ENCODE measurements at places on chromosomes 1 and 21.

DNA sequence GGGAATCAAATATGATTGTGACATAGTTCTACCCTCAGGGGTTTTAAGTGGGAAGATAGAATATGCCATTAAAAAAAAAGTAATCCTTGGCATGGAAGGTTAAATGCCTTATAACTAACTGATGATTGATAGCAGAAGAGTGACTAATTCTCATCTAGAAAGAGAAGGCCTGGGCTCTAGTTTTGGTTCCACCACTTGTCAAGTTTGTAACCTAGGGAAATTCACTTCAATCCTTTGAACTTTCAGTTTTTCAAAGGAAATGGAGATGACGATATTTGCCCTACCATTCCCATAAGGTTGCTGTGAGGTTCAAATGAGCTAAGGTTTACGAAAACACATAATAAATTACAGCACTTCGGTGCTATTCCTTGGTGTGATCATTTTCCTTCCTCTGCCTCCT, 88.5 kb downstream of the GPR88 start:
- DNase-seq = no peak

DNA sequence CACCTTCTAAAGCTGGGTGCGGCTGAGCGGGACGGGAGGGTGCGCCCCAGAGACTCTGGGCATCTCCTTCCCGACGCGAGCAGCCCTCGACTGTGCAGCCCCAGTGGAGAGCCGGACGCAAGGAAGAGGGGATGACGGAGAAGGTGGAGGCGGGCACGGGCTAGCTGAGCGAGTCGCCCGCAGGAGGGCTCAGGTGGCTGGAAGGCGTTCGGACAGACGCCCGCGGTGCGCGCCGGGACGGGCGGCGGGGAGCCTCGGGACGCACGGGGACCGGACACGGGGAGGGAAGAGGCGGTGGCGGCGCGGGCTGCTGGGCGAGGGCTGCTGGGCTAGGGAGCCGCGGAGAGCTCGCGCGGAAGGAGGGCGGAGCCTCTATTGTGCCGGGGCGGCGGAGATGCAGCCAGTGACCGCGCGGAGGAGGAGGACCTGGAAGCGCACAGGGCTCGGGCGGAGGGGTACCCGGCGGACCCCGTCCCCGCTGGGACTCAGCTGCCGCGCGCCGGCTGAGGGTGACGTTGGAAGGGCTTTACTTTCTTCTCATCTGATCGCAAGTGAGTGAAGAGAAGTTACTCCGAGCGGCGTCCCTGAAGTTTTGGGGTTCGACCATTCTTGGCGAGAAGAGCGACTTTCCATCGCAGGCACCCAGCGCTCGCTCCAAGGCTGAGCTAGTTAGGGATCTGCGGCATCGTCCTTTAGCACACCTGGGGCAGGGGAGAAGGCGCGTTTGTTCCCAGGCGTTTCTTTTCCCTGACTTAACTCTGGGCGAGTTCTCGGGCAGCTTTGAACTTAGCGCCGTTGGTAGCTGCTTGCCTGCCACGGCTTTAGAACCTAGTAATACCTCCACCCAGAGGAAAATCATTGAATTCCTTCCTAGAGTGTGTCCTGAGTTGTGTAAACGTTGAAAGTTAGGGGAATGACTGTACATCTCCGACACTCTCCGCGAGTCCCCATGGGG, at the start of gene OLFML2B:
OLFML2B (minus strand) TSS at position 323 of the 955 bp plus-strand sequence. CDS start 439 bp downstream, outside the sequence.
- DNase-seq = peak; percentile 9

- no peak for DNase-seq
Observed at GRCh38 chr1:203346060-203346768, 4.7 kb downstream of the FMOD start.

GRCh38 chr1:216913976-216914375, 190.7 kb upstream of the ESRRG start:
- DNase-seq = no peak

DNA sequence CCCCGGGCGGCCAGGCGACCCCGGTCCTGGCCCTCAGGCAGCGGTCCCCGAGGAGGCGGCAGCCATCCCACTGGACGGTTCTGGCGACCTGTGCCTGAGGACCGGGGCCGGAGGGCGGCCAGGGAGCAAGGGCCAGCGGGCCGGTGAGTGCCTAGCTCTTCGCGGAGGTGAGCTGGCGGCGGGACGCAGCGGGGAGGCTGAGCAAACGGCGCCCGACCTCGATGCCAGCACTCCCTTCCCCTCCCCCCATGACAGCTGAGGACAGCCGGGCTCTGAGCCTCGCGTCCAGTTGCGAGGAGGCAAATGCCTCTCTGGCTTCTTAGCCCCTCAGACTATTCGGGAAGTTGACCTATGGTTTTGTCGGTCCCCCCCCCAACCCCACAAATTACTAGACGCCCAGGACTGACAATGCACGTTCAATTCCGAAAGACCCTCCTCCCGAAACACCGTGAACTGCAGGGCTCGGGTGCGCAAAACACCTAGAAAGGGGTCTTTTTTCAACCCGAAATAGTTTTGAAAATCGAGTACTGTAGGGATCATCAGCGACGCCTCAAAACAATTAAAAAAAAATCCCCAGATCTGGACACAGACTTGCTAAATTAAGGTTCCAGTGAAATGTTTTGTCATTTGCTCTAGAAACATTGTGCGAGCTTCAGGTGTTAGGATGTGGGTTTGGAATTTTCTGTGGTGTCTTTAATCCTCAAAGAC, 8.3 kb downstream of the CDKN2C start:
- DNase-seq = no peak

DNA sequence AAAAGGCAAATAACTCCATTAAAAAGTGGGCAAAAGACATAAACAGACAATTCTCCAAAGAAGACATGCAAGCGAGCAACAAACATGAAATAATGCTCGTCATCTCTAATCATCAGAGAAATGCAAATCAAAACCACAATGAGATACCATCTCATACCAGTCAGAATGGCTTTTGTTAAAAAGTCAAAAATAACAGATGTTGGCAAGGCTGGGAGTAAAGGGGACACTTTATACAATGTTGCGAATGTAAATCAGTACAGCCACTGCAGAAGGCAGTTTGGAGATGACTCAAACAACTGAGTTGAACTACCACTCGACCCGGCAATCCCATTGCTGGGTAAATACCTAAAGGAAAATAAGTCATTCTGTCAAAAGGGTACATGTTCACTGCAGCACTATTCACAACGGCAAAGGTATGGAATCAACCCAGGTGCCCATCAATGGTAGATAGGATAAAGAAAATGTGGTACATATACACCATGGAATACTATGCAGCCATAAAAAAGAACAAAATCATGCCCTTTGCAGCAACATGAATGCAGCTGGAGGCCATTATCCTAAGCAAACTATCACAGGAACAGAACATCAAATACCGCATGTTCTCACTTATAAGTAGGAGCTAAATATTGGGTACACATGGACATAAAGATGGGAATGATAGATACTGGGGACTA, 25.9 kb downstream of the TSPAN2 start:
- DNase-seq = no peak

GRCh38 chr1:13781228-13781627, 81.2 kb downstream of the PRDM2 start:
- DNase-seq = no peak

- DNase-seq = no peak
Observed at GRCh38 chr1:176479971-176480370, 17.0 kb downstream of the PAPPA2 start.

GRCh38 chr1:81197591-81197990, 603.1 kb upstream of the ADGRL2 start:
- DNase-seq = no peak

GRCh38 chr1:75034376-75034775, 99.8 kb upstream of the LHX8 start:
- no peak for DNase-seq

DNA sequence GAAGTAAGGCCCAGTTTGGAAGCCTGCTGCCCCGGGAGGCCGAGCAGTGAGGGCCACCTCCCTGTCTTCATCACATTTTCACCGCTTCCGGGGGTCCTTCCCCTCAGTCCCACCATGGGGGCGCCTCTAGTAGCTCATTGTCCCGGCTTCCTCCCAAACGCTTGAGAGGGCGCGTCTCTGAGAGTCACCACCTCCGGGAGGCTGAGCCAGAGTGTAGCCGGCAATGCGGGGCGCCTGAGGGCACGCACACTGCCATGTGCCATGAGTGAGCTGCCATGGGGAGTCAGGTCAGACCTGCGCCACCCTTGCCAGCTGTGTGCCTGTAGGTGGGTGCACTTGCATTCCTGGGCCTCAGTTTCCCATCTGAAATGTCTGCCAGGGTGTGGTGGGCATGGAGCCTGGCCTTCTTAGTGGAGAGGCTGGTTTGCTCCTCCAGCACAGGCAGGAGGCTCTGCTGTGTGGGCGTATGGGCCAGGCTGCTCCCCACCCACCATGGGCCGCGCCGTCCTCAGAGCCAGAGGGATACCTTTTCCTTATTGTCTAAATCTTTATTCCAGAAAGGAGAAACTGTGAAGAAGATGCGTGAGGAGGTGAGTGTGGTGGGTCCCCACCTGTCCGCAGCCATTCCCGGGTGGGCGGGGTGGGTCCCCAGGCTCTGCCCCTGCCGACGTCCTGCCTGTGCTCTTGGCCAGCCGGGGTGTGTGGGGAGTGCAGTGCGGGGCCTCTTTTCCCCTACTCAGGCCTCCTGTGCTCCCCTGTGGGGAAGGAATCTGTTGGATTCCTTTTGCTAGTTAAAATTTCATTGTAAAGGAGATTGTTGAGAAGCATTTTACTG, 81.3 kb upstream of the COL6A1 start:
- DNase-seq = no peak

DNA sequence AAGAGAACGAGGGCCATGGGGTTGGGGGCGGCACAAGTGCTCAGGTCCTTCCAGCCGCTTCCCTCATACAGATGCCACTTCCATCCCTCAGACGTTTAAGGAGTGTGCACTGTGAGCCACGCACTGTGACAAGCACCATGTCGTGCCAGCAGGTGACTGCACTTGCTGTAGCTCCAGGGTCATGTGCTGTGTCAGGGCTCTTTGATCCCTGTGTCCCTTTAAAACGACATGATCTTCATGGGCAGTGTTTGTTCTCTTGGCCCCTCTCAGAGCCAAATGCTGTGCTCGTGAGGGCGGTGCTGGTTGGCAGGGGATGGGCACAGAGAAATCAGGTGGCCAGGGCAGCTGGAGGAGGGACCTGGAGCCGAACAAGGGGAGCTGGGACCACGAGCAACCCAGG, 19.9 kb downstream of the IL10RB start:
- no peak for DNase-seq

DNA sequence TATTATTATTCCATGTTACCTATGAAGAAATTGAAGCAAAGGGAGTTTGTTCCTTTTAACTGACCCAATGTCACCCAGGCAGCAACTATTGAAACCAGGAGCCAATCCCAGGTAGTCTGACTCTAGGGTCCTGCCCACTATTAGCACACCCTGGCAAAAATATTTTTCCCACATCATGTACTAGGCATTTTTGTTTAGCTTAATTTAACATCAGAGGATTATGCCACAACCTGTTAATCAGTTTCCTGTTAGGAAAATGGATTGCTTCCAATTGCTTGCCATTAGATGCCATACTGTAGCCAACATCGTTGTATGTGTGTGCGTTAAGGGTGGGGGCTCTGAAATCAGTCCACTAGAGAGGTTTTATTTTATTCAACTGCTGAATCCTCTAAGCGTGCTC, 281.1 kb downstream of the DNM3 start:
- no peak for DNase-seq

DNA sequence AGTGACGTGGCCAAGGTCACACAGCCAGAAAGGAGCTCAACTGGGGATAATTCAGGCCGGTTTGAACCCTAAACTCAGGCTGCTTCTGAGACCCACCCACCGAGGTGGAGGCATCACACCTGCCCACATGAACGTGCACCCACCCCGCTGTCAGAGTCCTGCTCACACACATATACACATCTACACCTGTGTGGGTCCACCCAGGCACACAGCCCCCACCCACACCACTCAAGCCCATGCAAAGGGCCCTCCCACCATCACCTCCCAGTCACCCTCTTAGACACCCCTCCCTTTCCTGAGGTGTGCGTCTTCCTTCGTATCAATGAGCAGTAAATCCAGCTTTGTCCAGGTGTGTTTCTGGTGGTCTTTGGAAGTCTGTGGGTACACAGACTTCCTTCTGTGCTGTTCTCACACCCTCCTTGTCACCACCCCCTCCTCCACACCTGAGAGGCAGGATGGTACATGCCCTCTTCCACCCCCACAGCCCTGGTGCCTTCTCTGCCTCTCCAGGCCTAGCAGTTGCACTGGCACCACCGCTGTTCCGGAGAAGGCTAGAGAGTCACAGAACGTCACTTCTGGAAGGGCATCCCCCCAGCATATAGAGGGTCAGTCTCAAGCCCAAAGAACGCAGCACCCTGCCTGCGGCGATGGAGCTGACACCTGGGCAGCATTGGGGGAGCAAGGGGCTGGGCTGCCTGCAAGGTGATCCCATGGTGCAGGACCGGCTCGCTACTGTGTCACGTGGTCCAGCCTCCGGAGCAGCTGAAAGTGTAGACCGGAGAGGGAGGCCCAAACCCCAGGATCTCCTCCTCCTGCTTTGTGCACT, 18.9 kb upstream of the FAM131C start:
- DNase-seq = no peak

DNA sequence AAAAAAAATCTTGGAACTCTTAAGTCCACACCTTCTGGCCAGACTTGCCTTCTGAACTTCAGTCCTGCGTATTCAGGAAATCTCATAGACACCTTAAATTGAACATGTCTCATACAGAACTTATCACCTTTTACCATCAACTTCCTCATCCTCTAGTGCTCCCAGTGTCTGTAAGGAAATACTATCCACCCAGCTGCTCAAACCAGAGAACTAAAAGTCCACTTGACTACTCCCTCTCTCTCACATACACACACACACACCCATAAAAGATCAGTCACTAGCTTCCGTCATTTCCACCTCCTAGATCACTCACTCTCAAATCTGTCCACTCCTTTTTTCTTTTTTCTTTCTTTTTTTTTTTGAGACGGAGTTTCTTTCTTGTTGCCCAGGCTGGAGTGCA, 10.9 kb upstream of the CAP1 start:
- DNase-seq = no peak

DNA sequence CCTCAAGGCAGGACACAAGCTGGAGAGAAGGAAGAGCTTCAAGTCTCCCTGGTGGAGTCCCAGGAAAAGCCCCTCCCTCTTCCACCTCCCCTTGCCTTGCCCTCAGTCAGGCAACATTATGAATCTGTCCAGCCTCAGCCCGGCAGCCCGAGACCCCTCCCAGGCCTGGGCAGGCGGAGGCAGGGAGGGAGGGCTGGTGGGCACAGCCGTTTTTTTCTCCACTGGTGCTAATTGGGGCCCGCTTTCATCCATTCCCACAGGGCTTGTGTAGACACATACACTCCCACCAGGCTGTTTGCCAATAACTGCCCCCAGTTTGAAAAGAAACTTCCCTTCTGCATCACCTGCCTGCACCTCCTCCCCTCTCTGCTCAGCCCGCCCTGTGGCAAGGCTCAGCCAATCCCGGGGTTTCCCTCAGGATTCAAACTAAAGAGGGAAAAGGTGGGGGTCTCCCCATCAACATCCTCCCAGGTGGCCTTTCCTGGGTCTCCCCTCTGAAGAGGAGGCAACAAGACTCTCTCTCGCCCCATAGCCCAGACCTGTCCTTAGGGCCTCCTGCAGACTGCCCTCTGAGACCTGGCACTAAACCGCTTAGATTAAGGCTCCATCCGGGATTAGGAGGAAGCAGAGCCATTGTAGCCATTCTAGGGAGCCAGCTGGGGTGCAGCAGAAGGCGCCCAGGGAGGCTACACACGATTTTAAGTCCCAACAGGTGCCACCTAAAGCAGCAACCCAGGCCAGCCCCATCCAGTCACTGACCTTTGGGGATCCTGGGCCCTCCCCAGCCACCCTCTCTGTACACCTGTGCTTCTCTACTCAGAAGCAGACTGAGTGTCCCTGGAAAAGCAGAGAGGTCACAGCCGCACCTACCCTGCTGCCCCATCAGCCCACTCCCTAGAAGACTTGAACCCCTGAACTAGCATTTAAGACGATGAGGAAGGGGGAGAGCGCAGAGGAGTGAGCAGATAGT, 3.5 kb downstream of the IGSF9 start:
- DNase-seq = no peak

Data from activated T-helper 1 cell treated with Interleukin-2 at 50 U/mL for 16 hours (primary cell).